ENCODE measurements at places on chromosomes 12 and 14.

DNA sequence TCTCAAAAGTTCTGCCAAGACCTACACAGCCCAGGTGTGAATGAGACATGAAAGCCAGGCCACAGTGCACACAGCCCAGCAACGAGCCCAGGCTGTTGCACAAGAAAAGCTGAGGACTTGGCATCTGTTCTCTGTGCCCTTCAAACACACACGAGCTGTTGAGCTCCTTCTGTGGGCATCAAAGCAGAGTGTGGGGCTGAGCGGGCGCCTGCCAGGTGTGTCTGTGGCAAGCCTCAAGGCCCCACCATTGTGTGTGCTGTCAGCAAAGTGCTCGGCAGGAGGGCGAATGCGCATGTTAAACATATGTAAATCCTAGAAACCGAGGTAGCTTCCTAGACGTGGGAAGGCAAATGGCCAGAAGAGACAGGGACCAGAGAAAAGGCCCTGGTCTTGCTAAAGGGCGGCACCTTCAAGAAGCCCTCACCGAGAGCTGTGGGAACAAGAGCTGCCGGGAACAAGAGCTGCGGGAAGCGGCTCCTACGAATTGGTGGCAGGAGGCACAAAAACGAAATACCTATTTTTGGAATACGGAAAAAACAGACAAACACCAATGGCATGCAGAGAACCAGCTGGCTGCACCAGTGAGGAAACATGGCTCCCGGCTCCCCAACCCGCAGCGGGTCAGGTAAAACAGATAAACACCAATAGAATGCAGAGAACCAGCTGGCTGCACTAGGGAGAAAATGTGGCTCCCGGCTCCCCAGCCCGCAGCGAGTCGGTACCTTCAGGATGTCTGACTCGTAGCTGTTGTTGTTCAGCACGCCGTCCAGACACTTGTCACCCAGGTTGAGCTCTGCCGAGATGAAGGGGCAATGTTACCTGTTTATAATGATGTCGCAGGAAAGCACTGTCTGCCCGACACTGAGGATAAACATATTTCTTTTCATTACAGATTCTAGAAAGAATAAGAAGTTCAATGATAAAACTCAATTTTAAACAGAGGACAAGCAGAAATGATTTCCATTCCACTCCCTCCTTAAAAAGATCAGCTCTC lies 19.0 kb upstream of the GOLGA3 start:
- no peak for DNase-seq

DNA sequence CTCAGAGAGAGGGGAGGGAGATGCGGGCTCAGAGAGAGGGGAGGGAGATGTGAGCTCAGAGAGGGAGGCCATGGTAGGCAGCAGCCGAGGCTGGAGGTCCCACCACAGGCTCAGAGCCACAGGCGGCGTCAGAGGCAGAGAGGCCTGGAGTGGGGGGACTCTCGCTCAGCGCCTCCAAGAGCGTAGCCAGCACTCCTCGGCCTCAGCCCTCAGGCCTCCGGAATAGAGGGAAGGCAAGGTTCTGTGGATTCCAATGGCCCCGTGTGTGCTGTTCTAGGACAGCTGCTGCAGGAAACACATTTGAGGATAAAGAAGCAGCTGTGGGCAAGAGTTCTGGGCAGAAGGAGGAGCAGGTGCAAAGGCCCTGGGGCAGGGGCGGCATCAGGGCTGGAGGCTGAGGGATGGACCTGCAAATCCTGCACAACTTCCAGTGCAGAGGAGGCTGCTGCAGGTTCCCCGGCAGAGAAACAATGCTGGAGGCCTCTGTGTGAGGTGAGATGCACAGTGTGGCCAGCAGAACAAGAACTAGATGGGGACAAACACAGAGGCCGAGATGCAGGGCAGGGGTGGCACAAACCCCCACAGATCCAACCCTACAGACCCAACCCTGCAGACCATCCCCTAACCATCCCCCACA lies 59.1 kb upstream of the GALNT9 start:
- no peak for DNase-seq

DNA sequence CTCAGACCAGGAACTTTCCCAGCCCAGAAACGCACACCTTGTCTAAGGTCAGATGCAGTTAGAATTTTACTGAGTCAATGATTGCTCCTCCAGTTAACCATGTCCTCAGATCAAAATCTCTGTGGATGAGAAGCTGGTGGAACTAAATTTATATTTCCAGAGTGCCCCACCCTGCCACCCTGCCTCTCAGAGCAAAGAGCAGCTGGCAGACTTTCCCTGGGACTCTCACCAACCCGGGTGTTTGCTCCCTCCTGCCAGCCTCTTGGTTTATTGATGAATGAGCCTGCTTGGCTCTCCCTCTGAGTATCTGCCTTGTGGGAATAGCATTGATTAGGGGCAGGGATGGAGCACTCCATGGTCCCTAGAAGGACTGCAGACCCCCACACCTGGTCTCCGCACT lies 5.9 kb upstream of the KRT1 start:
- DNase-seq, result no peak

GRCh38 chr14:96484399-96484798 lies 17.8 kb upstream of the PAPOLA start:
- DNase-seq, result no peak
